Left lung (tissue), 14 donors: ENCODE measurements at places on chromosomes 5 and 9. TPM values are rescaled to one million over a fixed set of nuclear protein-coding genes. Genes with fewer than 3 reads are reported as not detected.

Gene CTXN3
- polyA plus RNA-seq = 0.10 TPM

Gene TUSC1
- 12.1 TPM for polyA plus RNA-seq

Gene SV2C
- polyA plus RNA-seq = 0.40 TPM

Gene TTLL11
- 8.4 TPM for polyA plus RNA-seq

Gene RACK1
- polyA plus RNA-seq = 2,978 TPM

Gene COX7C
- 844 TPM for polyA plus RNA-seq

Gene SPINK6
- polyA plus RNA-seq = not detected

Gene TMEM161B
- 31.3 TPM for polyA plus RNA-seq

Gene PCDHB16
- polyA plus RNA-seq = 7.2 TPM

Gene KCNV2
- polyA plus RNA-seq = 0.24 TPM

Gene RNF130
- 61.0 TPM for polyA plus RNA-seq

Gene ANXA2R
- polyA plus RNA-seq = 1.5 TPM

Gene PSAT1
- 24.9 TPM for polyA plus RNA-seq

Gene CTSV
- polyA plus RNA-seq = 2.7 TPM

Gene PCDHB14
- 10.8 TPM for polyA plus RNA-seq

Gene HBEGF
- polyA plus RNA-seq = 11.1 TPM

Gene CDC25C
- polyA plus RNA-seq = 14.1 TPM

Gene QRFP
- 0.70 TPM for polyA plus RNA-seq

Gene NR4A3
- 1.3 TPM for polyA plus RNA-seq

Gene NR5A1
- not detected for polyA plus RNA-seq

Gene CCNI2
- polyA plus RNA-seq = 2.5 TPM

Gene PCDHA1
- 0.14 TPM for polyA plus RNA-seq

Gene FAM81B
- polyA plus RNA-seq = 3.1 TPM

Gene TEK
- polyA plus RNA-seq = 39.4 TPM

Gene CARTPT
- polyA plus RNA-seq = not detected

Gene NMUR2
- polyA plus RNA-seq = 0.54 TPM

Gene PCDHA12
- 0.06 TPM for polyA plus RNA-seq
